Activated T-cell treated with anti-CD3 and anti-CD28 coated beads, Interleukin-2, amount 50 U/mL, for 48 hours (primary cell): ENCODE measurements at places on chromosomes 1 and 21.
A peak's percentile ranks its signal among the peaks of the same experiment; 100 is the strongest.

- DNase-seq = no peak
Measured at GRCh38 chr1:100671601-100672000, 47.9 kb upstream of the VCAM1 start.

DNA sequence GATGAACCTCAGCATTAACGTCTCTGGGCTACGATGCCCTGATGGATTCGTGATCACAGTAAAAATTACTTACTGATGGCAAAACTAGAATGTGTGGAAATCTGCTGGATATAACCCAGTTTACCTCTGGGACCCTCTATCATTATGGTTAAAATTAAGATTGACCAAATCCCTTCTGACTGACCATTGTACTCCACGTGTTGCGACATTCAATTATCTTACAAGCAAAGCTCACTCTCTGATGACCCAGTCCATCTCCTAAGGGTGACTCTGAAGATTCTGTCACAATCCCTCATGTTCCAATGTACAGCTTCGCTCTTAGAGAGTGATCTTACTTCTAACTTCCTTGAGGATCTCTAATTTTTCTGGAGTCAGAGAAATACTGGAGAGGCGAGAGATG lies 288.5 kb upstream of the RUNX1 start:
- no peak for DNase-seq

DNA sequence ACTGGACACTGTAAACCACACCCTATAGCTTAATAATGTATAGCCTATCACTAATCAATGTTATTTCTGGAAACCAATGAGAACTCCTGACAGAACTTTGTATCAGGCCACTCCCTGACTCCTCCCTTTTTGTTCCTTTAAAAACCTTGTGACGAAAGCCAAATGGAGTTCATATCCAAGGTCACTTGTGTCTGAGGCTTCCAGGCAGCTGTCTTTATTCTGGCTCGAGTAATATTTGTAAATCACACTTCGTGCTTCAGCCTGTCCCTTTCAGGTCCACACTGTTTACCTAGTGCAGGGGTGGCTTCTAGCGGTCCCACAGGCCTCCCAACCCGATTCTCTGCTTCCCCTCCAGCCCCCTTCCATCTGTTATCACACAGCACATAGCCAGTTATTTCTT lies 16.2 kb upstream of the CAPN9 start:
- DNase-seq = no peak

GRCh38 chr1:4322881-4323280 lies 331.5 kb upstream of the AJAP1 start:
- no peak for DNase-seq

DNA sequence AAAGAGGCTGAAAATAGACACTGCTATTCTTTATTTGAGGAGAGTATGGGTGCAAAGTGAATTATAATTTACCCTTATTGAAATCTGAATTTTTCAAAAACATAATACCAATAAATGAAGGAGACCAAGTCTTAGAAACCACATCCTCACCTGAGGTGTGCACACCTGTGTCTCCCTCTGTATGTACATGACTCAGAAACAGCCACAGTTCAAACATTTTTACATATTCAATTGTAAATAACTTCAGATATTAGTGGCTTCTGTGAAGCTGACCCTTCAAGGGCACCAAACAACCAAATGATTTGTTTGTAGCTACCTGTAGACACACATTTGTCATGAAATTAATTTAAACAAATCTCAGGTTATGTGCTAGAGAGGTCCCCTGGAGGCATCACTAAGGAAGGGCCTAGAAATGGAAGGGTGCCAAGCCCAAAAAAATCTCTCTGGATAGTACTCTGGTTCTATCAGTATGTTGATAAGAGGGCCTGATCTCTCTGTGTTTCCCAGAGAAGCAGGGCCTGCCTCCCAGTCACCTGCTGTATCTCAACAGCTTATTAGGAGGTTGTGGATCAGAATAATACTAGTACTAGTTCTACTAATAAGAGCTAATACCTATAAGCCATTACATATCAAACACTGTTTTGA lies 28.1 kb downstream of the ERI3 start:
- no peak for DNase-seq

GRCh38 chr1:19683351-19683750 lies 18.7 kb downstream of the HTR6 start:
- no peak for DNase-seq

DNA sequence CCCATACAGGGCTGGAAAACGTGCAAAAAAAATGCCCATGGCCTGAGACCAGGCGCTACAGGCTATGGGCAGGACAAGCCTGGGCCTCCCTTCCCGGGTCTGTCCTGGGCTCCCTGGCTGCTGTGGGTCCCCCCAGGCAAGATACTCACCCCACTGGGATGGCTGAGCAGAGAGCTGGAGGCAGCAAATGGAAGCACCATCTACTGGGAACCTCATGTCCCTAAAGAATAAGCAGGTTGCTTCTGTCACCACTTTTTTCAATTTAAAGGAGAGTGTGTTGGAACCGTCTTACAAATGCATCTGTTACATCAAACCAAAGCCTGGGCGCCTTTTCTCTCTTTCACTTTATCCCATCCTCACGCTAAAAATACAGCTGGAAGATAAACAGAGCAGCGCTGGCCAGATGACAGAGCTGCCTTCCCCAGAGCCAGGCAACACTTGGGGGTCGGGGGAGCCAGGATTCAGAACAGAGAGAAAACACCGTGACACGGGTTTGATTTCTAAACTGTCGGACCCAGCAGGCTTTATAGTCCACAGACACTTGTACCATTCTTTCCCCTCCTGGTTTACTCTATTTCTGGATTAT lies 262.1 kb upstream of the VAMP3 start:
- DNase-seq = no peak

- peak; percentile 30 for DNase-seq
Measured at GRCh38 chr1:65213271-65214023, 65.4 kb downstream of the AK4 start.
